ENCODE measurements at places on chromosomes 5 and 9. TPM values are rescaled to one million over a fixed set of nuclear protein-coding genes. Genes with fewer than 3 reads are reported as not detected.

The AK1 gene
- total RNA-seq: 47.6 TPM

The GAPVD1 gene
- 72.3 TPM for total RNA-seq

The PIGO gene
- 7.4 TPM for total RNA-seq

The CCDC112 gene
- total RNA-seq: 7.4 TPM

The CDC20B gene
- not detected for total RNA-seq

The FBXW11 gene
- total RNA-seq: 113 TPM

The UGT3A2 gene
- not detected for total RNA-seq

The OSMR gene
- total RNA-seq: 102 TPM

The PCDHB8 gene
- total RNA-seq: 0.26 TPM

The F2RL1 gene
- 20.8 TPM for total RNA-seq

The TLX3 gene
- not detected for total RNA-seq

The NFIB gene
- total RNA-seq: 36.3 TPM

The NUP214 gene
- total RNA-seq: 12.2 TPM
